ENCODE measurements at places on chromosomes 3 and 15. TPM values are rescaled to one million over a fixed set of nuclear protein-coding genes. Genes with fewer than 3 reads are reported as not detected.

IMPG2 gene
- 0.20 TPM for total RNA-seq

SMAD3 gene
- 89.2 TPM for total RNA-seq

DNA sequence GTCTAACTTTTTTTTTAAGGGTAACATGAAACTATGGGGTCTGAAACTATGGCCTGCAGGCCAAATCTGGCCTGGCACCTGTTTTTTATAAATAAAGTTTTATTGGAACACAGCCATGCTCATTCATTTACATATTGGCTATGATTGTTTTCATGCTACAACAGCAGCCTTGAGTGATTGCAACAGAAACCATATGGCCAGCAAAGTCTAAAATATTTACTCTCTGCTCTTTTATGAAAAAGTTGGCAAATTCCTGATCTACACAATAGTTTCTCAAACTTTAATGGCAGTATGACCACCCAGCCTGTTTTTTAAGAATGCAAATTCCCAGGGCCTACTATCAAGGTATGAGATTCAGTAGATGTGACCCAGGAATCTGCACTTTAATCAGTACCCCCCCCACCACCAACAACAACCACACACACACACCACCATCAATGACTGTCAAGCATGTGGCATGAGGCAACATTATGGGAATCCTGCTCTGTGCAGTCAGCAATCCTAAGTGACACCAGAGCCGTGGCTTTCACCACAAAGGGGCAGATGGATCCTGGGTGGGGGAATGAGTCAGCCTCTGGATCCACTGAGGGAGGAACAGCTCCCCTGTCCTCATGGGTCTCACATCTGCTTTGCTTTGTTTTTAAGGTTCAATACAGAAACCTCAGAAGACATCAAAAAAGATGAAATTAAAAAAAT lies 142.8 kb downstream of the NTRK3 start:
- H3K36me3 ChIP-seq = no peaks in the 10 kb centered on the region
- no peak for DNase-seq
- no peak overlapping the region for H3K4me3 ChIP-seq
- no peaks in the 10 kb centered on the region for H3K4me1 ChIP-seq

GRCh38 chr3:168859143-168859542 lies 763.4 kb upstream of the GOLIM4 start:
- H3K27me3 ChIP-seq = no peaks in the 10 kb centered on the region
- DNase-seq = no peak
- H3K27ac ChIP-seq = no peak overlapping the region
- no peaks in the 10 kb centered on the region for H3K36me3 ChIP-seq

DNA sequence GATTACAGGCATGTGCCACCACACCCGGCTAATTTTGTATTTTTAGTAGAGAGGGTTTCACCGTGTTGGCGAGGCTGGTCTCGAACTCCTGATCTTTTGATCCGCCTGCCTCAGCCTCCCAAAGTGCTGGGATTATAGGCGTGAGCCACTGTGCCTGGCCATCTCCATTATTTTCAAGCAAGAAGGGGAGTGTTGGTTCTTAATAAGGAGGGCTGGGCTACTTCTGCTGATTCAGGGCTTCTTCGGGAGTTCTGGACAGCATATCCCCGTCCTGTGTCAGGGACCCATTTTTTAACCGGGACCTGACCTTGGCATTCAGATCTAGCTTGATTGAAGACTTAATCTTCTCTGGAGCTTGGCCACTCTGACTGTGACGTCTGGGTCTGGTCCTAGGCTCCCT lies 74.1 kb upstream of the SYN2 start:
- no peak overlapping the region for H3K4me3 ChIP-seq
- no peak for DNase-seq
- H3K27me3 ChIP-seq = no peaks in the 10 kb centered on the region

DNA sequence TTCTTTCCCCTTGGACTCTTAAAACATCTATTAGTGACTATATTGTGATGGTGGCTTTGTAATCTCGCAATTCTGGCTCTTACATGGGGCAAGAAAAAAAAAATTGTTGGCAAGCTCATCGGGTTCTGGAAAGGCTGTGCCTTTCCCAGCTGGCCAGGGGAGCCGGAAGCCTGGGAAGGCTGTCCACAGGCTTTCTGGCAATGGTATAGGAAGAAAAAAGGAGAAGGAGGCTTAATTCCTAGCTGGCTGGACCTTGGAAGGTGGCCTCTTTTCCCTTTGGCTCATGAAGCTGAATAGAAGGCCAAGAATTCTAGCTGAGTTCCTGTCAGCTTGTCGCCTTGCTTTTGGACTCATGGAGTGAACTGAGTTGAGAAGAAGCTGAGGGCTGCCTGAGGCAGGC lies 243.5 kb upstream of the SEMA6D start:
- no peaks in the 10 kb centered on the region for H3K36me3 ChIP-seq
- no peaks in the 10 kb centered on the region for H3K27me3 ChIP-seq
- no peaks in the 10 kb centered on the region for H3K4me1 ChIP-seq

DNA sequence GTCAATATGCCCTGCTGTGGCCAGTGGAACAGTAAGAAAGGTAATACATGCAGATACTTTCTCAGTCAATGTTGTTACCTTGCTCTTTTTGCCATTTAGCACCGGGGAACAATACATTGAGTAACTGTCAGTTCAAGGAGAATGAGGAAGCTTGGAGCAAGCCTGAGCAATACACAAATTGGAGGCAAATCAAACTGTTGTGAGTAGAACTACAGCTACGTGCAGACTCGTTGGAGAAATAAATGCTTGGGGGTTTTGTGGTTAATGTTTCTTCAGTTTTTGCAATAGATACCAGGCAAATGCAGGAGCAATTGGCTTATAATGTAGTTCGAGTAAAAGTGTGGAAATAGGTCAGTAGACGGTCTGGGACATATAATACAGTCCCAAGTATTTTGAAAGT lies 587.3 kb upstream of the ROBO1 start:
- H3K4me3 ChIP-seq = no peak overlapping the region
- H3K4me1 ChIP-seq = no peaks in the 10 kb centered on the region
- no peak overlapping the region for H3K27ac ChIP-seq
- DNase-seq = no peak
- no peaks in the 10 kb centered on the region for H3K27me3 ChIP-seq

HDGFL3 gene
- total RNA-seq = 0.64 TPM

GOLGA8O gene
- 0.49 TPM for total RNA-seq

DNA sequence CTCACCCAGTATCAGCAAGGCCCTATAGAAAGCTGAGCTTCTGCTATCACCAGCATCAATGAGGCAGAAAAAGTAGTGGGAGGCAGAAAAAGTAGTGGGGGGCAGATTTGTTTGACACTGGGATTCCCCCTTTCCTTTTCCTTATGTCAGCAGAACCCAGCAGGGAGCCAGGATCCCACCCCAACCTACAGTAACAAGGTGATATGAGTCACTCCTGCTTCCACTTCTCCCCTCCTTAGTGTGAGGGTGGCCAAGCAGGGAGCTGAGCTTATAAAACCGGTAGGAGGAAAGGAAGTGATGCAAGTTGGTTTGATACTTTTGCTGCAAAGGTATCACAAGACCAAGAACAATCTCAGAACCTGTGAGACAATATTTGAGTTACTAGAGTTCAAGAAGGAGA lies 128.7 kb downstream of the SCAPER start:
- no peaks in the 10 kb centered on the region for H3K27me3 ChIP-seq
- H3K4me1 ChIP-seq = no peaks in the 10 kb centered on the region
- no peak overlapping the region for H3K4me3 ChIP-seq

- H3K36me3 ChIP-seq = no peaks in the 10 kb centered on the region
- H3K4me1 ChIP-seq = no peaks in the 10 kb centered on the region
- no peaks in the 10 kb centered on the region for H3K27me3 ChIP-seq
- no peak overlapping the region for H3K27ac ChIP-seq
Measured at GRCh38 chr3:191292243-191293015, 36.8 kb upstream of the CCDC50 start.
